Activated CD4-positive, alpha-beta memory T cell treated with anti-CD3 and anti-CD28 coated beads for 36 hours (primary cell): ENCODE measurements at places on chromosomes 6 and 20. TPM values are rescaled to one million over a fixed set of nuclear protein-coding genes. Genes with fewer than 3 reads are reported as not detected.

DNA sequence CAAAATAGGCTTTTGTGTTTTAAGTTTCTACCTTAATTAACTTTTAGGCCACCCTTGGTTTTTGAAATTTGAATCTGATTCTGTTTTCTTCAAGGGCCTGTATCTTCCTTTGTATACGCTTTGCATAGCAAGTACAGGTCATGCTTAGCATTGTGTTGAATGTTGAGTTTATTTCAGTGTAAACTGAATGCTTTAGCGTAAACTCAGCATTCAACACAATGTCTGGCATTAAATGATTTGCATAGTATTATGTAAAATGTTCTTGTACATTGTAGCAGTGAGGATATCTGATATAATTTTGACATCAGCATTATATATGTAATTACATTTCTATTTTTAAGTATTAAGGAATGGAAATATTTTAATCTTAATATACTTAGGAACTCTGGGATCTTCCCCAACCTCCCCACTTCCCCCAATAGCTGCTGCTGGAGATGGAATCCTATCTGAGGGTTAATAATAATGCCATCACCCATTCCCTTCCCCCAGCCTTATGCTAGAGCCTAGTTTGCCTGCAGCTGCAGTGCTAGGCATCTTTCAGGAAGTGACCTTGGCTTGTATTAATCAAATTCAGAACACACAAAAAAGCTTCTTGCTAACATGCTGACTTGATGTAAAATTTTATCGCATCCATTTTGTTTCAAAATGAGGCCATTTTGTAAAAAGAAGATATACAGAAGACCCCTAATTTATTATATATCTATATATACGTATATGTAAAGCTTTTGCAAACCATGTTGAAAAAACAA lies 73.1 kb downstream of the NCOA3 start:
- no peak overlapping the region for H3K4me3 ChIP-seq
- H3K36me3 ChIP-seq = peaks cover 18% of the 10 kb centered on the region
- H3K4me1 ChIP-seq = peaks cover 70% of the 10 kb centered on the region
- H3K27me3 ChIP-seq = no peaks in the 10 kb centered on the region
- DNase-seq = no peak

The NFKBIL1 gene
- 18.5 TPM for total RNA-seq

DNA sequence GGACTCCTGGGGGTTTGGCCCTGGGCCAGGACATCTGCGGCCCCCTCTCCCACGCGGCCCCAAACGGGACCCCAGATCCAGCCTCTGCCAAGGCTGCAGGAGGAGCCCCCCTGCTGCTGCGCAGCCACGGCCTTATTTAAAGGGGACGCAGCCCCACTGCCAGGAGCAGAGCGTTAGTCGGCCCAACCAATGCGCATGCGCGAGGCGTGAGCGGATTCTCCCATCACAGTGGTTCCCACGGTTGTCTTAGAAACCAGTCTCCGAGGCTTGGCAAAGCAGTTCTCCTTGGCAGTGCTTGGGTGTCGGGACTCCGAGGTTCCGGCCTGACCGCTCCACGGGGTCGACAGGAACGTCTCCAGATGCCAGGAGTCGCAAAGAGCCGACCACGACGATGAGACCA lies 288.3 kb upstream of the ZNF337 start:
- H3K4me1 ChIP-seq = peaks cover 22% of the 10 kb centered on the region
- no peak overlapping the region for H3K27ac ChIP-seq
- H3K36me3 ChIP-seq = no peaks in the 10 kb centered on the region

The CNR1 gene
- not detected for total RNA-seq

The POU5F1 gene
- total RNA-seq = not detected

DNA sequence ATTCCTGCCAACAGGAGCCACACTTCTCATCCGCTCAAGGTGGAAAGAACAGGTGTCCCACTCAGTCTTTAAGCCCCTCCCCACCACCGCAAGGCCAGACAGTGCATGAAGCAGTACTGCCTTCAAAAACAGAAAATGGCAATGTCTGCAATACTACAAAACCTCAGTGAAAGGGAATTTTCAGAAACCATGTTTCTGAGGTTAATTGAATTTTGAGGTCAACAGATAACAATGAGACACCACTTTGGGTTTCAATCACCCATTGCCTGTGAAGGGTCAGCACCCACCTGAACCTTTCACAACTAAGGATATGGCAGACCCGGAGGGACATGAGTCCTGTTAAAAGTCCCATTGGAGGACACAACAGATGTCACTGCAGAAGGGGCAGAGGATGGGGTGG lies 13.0 kb downstream of the ZC3H12D start:
- H3K36me3 ChIP-seq = peaks cover 82% of the 10 kb centered on the region
- H3K4me3 ChIP-seq = no peak overlapping the region
- H3K27me3 ChIP-seq = no peaks in the 10 kb centered on the region
- peak overlapping the region; percentile 67 for H3K27ac ChIP-seq
- no peak for DNase-seq
- peaks cover 82% of the 10 kb centered on the region for H3K4me1 ChIP-seq

The AIF1 gene
- 26.1 TPM for total RNA-seq

The DCBLD1 gene
- 4.5 TPM for total RNA-seq

The VSX1 gene
- not detected for total RNA-seq

GRCh38 chr6:79841577-79842375 lies 105.6 kb downstream of the ELOVL4 start:
- peaks cover 4% of the 10 kb centered on the region for H3K27me3 ChIP-seq
- H3K36me3 ChIP-seq = no peaks in the 10 kb centered on the region
- H3K4me1 ChIP-seq = no peaks in the 10 kb centered on the region
- H3K27ac ChIP-seq = no peak overlapping the region
- no peak for DNase-seq
- no peak overlapping the region for H3K4me3 ChIP-seq

DNA sequence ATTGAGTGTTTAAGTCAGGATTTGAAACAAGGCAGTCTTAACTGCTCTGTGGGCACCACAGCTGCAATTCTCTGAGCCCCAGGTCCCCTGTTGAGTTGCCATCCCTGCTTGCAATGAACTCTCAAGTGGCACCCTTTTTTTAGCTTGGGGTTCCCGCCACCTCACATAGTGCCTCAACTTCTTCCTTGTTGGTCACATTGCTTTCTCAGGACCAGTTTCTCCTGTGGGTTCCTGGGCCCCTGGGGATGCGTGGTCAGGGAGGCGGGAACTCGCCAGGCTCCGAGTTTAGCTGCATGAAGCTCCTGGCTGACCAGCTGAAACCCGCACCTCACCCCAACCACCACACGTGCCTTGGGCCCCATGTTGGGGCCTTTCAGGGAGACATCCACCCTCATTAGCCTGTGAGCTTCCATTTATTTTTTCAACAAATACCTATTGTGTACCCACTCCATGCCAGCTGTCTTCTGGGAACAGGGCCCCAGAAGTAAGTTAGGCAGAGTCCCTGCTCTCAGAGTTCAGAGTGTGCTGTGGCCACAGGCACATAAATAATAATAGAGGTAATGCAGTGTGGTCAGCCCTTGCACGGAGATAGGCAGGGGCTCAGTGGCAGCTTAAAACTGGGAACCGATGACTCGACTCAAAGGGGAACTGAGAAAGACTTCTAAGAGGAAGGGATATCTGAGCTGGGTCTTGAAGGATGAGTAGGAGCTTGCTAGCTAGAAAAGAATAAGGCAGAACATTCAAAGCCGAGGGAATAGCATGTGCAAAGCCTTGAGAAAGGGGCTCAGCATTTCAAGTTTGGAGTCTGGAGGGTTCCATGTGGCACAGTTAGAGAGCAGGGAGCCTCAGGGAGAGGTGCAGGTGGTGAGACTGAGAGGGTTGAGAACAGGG lies 33.9 kb upstream of the FAM83D start:
- peak; percentile 43 for DNase-seq
- H3K27me3 ChIP-seq = no peaks in the 10 kb centered on the region
- peaks cover 61% of the 10 kb centered on the region for H3K4me1 ChIP-seq
- peaks cover 27% of the 10 kb centered on the region for H3K36me3 ChIP-seq
- peak overlapping the region; percentile 88 for H3K27ac ChIP-seq
- no peak overlapping the region for H3K4me3 ChIP-seq

DNA sequence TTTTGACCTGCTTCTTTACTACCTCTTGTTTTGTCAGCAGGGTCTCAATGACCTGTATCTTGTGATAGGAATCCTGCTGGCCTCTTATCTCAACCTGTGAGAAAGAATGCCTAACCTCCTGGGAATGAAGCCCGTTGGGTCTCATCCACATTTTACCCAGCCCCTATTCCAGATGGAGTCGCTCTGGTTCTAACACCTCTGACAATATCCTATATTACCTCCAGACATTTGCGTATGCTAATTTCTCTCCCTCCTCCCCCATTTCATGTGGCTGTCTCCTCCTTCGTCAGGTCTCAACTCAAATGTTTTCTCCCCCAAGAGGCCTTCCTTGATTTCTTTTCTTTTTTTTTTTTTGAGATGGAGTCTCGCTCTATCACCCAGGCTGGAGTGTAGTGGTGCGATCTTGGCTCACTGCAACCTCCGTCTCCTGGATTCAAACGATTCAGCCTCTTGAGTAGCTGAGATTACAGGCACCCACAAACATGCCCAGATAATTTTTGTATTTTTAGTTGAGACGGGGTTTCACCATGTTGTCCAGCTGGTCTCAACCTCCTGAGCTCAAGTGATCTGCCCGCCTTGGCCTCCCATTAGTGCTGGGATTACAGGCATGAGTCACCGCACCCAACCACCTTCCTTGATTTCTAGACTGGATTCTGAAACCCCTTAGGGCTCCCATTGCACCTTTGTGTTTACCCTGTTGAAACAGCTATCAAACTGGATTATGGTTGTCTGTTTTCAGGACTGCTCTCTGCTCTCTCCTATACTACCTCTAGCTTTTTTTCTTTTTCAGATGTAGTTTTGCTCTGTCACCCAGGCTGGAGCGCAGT lies 49.5 kb upstream of the B4GALT5 start:
- H3K36me3 ChIP-seq = no peaks in the 10 kb centered on the region
- H3K4me1 ChIP-seq = peaks cover 8% of the 10 kb centered on the region
- no peak for DNase-seq
- peaks cover 37% of the 10 kb centered on the region for H3K27me3 ChIP-seq
- no peak overlapping the region for H3K27ac ChIP-seq
- no peak overlapping the region for H3K4me3 ChIP-seq

- no peak for DNase-seq
- H3K36me3 ChIP-seq = peaks cover 6% of the 10 kb centered on the region
Measured at GRCh38 chr20:3785240-3786125, 1.1 kb downstream of the CENPB start.

The SPATS1 gene
- not detected for total RNA-seq

The DLL1 gene
- total RNA-seq = 0.41 TPM

The SPAG4 gene
- total RNA-seq = 7.5 TPM

The AK9 gene
- total RNA-seq = 2.2 TPM

DNA sequence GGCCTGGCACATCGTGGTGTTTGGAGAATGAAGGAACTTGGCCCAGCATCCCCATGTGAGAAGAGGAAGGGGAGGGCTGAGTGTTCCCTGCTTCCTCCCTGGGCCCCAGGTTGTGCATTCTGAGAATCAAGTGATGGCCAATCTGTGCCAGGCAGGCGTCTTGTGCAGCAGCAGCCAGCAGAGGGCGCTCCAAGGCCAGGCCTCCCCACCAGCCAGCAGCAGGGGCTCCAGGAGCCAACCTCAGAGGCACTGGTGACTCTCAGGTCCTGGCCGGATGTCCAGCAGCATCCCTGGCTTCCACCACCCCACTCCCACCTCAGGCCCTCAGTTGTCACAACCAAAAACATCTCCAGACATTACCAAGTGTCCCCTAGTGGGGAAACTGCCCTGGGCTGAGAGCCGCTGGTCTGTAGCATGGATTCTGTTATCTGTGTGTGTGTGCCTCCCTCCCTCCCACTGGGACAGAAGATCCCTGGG lies 192.0 kb downstream of the PREX1 start:
- peaks cover 5% of the 10 kb centered on the region for H3K4me1 ChIP-seq
- H3K4me3 ChIP-seq = no peak overlapping the region
- no peaks in the 10 kb centered on the region for H3K27me3 ChIP-seq
- H3K27ac ChIP-seq = peak overlapping the region; percentile 74
- peak; percentile 83 for DNase-seq
